Right cardiac atrium (tissue), 5 donors: ENCODE measurements at places on chromosomes 16 and 17. TPM values are rescaled to one million over a fixed set of nuclear protein-coding genes. Genes with fewer than 3 reads are reported as not detected.

DNA sequence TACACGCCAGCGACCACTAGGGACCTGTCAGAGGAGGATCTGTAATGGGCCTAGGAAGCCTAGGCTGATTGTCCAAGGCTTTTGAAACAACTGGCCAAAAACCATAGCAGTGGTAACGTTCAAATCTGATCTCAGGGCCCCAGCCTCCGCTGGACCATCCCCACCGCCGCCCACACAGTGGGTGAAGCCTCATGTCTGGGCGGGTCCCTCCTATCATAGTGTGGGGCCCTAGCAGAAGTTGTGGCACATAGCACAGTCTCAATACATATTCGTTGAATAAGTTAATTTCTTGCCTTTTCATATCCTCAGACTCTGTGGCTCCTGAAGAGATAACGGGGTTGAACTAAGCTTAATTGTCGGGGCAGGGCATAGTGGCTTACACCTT, 818 bp downstream of the DPH1 start:
- no peak for DNase-seq

GRCh38 chr16:27967169-27967568, 96.3 kb downstream of the GSG1L start:
- no peak for DNase-seq

GRCh38 chr17:34382621-34383124, 19.6 kb upstream of the CCL1 start:
- no peak for DNase-seq

GRCh38 chr16:67504031-67505021, 21.0 kb upstream of the AGRP start:
- DNase-seq, result peak; percentile 79

DNA sequence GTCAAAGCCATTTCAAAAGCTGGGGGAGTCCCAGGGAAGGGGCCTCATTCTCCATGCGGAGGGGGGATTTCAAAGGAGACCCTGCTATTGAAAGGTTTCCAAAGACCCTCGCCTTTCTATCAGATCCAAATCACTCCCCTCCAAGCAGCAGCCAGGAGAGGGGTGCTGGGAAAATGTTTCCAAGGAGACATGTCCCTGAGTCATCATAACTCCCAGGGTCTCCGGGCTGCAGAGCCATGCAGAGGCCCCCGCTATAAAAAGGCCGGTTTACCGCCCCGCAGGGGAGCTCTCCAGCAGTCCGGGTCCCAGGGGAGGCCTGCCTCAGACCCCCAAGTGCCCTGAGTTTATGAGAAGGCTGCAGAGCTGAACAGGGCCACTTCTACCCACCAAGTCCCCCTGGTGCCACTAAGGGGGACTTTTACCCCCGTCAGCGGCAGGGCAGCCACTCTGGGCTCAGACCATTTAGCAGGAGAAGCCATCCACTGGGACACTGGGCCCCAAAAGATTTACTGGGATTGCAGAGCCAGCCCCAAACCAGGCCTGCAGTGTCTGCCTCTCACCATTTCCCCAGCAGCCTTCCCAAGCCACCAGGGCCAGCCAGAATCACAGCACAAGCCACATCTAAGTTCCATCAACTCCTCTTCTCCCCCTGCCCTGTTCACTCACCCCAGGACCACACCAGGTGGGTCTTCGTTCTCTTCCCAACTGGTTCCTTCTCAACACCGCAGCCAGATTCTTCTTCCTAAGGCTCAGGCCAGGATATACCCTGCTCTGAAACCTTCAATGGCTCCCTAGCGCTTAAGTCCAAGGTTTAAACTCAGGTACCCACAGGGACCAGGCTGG, 234.4 kb downstream of the ZNF423 start:
- DNase-seq, result peak; percentile 51

RNF222 gene
- not detected for total RNA-seq

TPSAB1 gene
- total RNA-seq, result 8.3 TPM

DNA sequence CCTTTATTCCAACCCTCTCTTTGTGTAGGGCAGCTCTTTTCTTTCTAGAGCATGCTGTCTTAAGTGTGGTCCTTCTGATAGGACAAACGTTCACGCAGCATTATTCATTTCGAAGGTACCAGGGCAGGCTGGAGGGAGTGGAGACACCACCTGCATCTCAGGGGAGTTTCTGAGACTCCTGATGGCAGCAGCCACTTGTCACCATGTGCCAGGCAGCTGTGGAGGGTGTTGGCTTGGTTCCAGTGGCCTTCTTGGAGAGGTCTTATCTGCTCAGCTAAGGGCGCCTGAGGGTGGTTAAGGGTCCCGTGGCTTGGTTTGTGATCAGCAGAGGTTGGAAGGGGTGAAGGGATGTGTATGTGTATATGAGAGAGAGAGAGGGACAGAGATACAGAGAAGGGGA, 257.1 kb upstream of the EEF2KMT start:
- no peak for DNase-seq

GRCh38 chr16:69796285-69797118, 34.4 kb downstream of the WWP2 start:
- DNase-seq, result no peak
